ENCODE measurements at places on chromosomes 2 and 18.

DNA sequence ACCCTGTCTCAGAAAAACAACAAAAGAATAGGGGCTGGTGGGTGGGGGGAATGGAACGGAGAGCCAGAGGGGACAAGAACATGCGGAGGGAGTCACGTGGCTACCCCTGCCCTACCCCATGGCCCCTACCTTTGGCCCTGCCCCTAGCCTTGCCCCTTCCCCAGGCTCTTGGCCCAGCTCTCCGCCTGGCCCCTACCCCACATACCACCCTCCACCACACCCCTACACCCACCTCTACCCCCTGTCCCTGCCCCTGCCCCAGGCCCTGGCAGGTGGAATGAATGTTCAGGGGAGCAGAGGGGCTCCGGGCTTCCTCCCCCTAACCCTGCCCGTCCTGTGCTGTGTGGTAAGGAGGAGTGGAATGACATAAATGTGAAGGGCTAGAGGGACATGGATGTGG lies 15.1 kb downstream of the BIN1 start:
- DNase-seq: no peak

GRCh38 chr2:24768013-24768412 lies 25.2 kb downstream of the PTRHD1 start:
- DNase-seq: no peak

GRCh38 chr2:33118651-33119050 lies 171.9 kb downstream of the LTBP1 start:
- no peak for DNase-seq

GRCh38 chr2:233973786-233974185 lies 56.6 kb downstream of the TRPM8 start:
- no peak for DNase-seq

GRCh38 chr18:24559526-24559925 lies 99.1 kb downstream of the HRH4 start:
- no peak for DNase-seq

DNA sequence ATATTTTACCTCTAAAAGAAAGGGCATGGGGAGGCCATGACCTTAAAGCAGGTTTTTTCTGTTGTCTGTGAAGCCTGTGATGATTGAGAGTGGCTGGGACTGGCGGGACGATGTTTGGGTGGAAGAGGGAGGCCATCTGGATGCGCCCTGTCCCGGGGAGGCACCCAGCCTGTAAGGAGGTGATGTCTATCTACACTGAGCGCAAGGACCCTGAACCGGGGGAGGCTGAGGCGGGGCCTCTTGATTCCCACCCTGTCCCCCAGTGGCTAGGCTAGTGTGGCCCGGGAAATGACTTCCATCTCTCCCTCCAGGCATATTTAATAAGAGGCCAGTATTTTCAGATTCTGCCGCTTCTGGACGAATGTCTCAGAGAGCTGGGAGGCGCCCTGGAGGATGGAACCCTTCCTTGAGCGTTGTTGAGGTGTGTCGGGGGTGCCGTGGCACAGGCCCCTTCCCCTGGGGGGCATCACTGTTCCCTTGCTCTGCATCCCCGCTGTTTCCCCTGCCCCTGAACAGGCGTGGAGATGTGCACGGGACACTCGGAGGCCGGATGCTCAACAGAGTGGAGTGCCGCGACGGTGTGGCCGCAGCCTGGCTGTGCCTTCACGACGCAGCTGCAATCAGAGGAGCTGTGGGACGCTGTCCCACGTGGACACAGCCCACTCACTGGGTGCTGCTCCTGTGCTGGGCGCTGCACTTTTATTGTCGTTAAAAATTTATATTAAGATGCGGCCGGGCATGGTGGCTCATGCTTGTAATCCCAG lies 185.4 kb downstream of the LDLRAD4 start:
- DNase-seq: no peak

- DNase-seq: no peak
Observed at GRCh38 chr2:1010415-1010930, 59.8 kb downstream of the SNTG2 start.

DNA sequence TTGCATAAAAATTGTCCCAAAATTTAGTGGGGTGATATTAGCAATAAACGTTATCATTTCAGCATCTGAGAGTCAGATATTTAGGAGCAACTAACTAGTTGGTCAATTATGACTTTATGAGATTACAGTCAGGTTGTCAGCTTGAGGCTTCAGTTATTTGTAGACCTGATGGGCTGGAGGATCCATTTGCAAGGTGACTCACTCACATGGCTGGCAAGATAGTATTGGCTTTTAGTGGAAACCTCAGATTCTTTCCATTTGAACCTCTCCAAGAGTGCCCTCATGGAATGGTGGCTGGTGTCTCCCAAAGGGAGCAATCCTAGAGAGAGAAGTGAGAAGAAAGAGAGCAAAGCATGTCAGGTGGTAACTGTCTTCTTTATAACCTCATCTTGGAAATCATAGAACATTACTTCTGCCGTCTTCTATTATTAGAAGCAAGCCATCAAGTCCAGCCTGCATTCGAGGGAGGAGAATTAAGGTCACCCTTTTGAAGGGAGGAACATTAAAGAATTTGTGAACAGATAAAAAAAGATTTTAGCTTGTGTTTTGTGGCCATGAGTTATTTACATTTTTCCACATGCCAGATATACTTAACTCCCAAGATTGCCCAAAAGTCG lies 92.5 kb downstream of the HAUS1 start:
- no peak for DNase-seq

- no peak for DNase-seq
Observed at GRCh38 chr2:68478688-68479087, 11.3 kb downstream of the APLF start.

GRCh38 chr18:34631093-34631966 lies 78.8 kb upstream of the DTNA start:
- DNase-seq: no peak

GRCh38 chr2:205712508-205712907 lies 30.2 kb downstream of the NRP2 start:
- no peak for DNase-seq

GRCh38 chr18:23868136-23868785 lies 146.3 kb upstream of the TTC39C start:
- DNase-seq: no peak

- DNase-seq: no peak
Observed at GRCh38 chr2:213034585-213034984, 116.8 kb downstream of the IKZF2 start.

- no peak for DNase-seq
Observed at GRCh38 chr2:78928502-78928901, 97.0 kb upstream of the REG3G start.

GRCh38 chr2:23670245-23670592 lies 256.7 kb downstream of the ATAD2B start:
- no peak for DNase-seq

GRCh38 chr2:171319164-171319810 lies 114.5 kb downstream of the METTL8 start:
- DNase-seq: no peak

Measured in SK-N-DZ (cell line).